Lung (tissue), 17 donors: ENCODE measurements at places on chromosomes 4 and X. TPM values are rescaled to one million over a fixed set of nuclear protein-coding genes. Genes with fewer than 3 reads are reported as not detected.

Gene VCX
- polyA plus RNA-seq = not detected

Gene CEP44
- 7.9 TPM for polyA plus RNA-seq

Gene FAM47E
- polyA plus RNA-seq = 7.6 TPM

Gene CT45A5
- polyA plus RNA-seq = not detected

DNA sequence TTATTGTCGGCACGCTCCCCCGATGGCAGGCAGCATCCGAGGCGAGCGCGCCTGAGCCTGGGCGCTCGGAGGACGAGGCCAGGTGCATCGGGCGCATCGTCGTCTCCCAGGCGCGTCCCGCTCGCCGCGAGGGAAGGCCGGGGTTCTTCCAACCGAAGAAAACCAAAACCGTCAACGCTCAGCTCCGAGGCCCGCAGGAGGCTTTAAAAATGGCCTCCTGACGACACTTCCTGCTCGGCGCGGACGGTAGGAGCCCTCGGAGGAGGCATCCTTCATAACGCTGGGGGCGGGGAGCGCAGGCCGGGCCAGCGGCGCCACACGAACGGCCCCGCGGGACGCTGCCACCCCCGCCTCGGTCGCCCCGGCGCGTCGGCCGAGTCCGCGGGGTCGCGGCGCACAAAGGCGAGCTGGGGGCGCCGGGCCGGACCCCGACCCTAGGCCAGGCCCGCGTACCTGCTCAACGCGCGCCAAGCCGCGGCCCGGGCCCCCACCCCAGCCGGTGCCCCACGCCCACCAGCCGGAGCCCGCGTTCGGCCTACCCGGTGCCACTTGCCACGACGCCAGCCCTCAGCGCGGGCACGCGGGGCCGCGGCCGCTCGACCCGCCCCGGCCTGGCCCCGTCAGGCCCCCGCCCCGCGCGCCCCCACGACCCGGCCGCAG is 501 bp downstream of the ZNF518B start:
- peak; percentile 72 for DNase-seq

DNA sequence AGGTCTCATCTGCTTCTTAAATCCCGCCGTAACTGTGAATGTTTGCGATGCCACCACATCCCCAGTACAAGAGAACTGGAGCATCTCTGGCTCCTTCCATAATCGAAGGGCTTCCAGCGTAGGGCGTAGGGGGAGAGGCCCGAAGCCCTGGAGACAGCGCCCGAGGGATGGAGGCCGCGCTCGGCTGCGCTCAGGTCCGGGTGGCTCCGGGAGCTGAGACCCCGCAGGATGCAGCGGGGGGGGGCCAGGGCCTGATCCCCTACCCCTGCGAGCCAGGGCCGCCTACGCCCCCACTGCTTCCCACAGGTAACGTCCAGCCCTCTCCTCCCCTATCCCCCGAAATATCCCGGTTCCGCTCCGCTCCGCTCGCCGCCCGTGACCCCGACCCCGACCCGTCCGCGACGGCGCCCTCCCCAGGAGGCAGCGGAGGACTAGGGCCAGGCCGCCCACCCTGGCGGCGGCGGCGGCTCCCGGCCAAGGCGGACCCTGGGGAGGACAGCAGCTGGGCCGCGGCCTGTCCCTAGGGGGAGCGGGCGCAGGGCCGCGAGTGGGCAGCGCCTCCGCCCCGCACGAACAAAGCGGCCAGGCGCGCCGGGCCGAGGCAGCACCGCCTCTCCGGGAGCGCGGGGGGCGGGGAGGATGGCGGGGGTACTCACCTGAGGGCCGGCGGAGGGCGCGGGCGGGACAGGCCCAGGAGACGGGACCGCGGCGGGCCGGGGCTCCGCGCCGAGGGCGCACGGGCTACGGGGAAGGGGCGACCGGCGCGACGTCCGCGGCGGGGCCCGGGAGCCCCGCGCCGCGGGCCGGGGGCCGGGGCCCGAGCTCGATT is 723 bp downstream of the WDFY3 start:
- DNase-seq = peak; percentile 69

GRCh38 chr4:24802648-24803047 is 7.3 kb downstream of the SOD3 start:
- DNase-seq = no peak

GRCh38 chr4:165096776-165097175 is 15.9 kb downstream of the TMEM192 start:
- no peak for DNase-seq

GRCh38 chr4:183826461-183826860 is 78.6 kb upstream of the STOX2 start:
- no peak for DNase-seq

- DNase-seq = no peak
These were observed 12.9 kb downstream of the NHSL2 start for GRCh38 chrX:71923516-71923915.
